ENCODE measurements at places on chromosomes 4 and X.

- DNase-seq: no peak
Measured at GRCh38 chr4:174582463-174582862, 60.2 kb upstream of the HPGD start.

GRCh38 chrX:94914235-94914634, 1240.2 kb downstream of the FAM133A start:
- peak; percentile 11 for DNase-seq

- DNase-seq: no peak
Measured at GRCh38 chr4:80125252-80126177, 52.5 kb upstream of the ANTXR2 start.

GRCh38 chr4:48491514-48492176, 1.6 kb downstream of the ZAR1 start:
- no peak for DNase-seq

GRCh38 chr4:123116412-123116811, 194.0 kb upstream of the NUDT6 start:
- DNase-seq: no peak
